Stimulated activated naive CD4-positive, alpha-beta T cell (primary cell): ENCODE measurements at places on chromosomes 11 and 22.

- DNase-seq = no peak
These were observed 2.6 kb upstream of the OR51I1 start for GRCh38 chr11:5443835-5444393.

GRCh38 chr11:79437278-79437980 is 3.4 kb downstream of the TENM4 start:
- DNase-seq = no peak

- DNase-seq = no peak
These were observed 14.5 kb downstream of the SAA1 start for GRCh38 chr11:18280438-18281045.

GRCh38 chr11:75326439-75326810 is 25.0 kb downstream of the ARRB1 start:
- DNase-seq = no peak

DNA sequence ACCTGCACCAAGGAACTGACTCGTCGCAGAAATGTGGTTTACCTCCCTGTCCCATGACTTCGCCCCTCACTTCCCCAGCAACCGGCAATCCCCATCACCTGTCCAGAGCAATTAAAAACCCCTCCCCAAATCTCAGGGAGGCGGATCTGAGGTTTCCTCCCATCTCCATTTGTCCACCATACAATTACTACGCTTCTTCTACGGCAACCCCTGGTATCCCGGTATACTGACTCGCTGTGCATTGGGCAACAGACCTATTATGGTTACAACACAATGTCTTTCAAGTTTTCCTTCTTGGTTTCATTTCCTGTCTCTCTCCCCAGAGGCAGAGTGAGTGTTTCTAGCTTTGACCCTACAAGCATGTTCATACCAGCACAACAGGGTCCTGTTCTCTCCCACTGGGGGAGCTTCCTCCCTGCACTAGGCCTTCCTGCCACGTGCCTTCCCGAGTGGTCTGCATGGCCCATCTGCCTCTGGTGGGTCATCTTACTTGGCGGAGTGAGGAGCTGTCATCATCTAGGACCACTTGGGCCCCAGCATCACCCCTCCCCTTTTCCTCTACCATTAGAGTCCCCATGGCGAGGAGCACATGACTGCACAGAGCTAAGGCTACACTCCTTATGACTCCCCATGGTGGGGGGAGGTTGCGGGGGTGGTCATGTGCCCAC is 30.3 kb upstream of the NAP1L4 start:
- no peak for DNase-seq

DNA sequence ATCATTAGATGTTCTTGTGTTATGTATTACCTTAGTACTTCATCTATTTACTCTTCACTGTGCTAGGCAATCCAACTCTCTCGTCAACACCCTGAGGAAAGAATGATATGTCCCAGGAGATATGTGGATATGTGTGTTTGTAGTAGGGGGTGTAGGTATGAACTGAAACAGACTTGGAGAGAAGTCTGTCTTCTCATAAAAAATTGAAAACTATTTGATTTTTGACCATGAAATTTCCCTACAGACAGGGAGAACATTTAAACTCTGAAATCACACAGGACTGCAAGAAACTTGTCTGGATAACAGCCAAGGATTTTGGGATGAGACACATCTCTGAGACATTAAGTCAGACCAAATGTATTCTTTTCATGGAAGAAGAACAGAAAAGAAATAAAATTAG is 967.0 kb upstream of the FAT3 start:
- DNase-seq = no peak

DNA sequence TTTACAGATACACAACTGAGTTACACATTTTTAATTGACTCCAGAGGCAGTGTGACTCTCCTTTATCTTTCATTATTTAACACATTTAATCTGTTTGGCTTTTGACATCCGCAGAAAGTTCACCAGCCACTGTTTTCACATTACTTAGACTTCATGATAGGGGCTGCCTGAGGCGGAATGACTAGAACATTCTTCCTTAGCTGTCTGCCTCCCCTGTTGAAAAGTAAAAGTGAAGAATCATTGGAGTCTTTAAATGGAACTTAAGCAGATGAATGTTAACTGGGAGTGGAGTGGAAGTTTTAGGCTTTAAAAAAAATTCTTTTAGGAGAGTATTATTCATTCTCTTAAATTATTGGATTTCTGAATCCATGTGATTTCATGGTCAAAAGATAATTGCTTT is 229.2 kb upstream of the MTNR1B start:
- DNase-seq = no peak

DNA sequence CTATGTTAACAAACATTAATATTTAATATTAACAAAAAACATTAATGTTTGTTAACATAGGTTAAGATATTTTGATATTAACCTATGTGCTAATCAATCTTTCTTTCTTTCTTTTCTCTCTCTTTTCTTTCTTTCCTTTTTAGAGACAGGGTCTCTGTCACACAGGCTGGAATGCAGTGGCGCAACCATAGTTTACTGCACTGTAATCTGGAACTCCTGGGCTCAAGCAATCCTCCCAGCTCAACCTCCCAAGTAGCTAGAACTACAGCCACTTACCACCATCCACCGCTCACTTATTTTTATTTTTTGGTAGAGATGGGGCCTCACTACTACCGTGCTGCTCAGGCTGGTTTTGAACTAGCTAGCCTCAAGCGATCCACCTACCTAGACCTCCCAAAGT is 13.2 kb downstream of the SIK3 start:
- DNase-seq = no peak

DNA sequence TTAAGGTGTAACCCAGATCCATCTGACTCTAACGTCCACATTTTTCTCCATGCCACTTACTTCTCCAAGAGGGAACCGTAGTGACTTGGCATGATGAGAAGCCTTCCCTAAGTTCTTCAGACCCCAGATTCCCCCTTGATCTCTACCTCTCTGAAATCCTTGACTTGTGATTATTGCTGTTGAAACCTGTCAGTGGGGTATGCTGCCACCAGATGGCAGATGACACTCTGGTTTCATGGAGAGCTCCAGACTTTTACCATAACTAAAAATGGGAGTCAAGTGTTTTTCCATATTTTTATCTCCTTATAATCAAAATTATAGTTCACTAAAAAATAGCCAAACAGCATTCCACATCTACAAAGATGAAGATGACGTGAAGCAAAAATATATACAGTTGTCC is 504.2 kb downstream of the SOX6 start:
- no peak for DNase-seq

- DNase-seq = no peak
These were observed 72.7 kb downstream of the TRPC6 start for GRCh38 chr11:101511065-101511464.

- no peak for DNase-seq
These were observed 24.5 kb upstream of the GUCY1A2 start for GRCh38 chr11:107042748-107043147.

- no peak for DNase-seq
These were observed 1.7 kb downstream of the MRGPRD start for GRCh38 chr11:68978931-68979594.

DNA sequence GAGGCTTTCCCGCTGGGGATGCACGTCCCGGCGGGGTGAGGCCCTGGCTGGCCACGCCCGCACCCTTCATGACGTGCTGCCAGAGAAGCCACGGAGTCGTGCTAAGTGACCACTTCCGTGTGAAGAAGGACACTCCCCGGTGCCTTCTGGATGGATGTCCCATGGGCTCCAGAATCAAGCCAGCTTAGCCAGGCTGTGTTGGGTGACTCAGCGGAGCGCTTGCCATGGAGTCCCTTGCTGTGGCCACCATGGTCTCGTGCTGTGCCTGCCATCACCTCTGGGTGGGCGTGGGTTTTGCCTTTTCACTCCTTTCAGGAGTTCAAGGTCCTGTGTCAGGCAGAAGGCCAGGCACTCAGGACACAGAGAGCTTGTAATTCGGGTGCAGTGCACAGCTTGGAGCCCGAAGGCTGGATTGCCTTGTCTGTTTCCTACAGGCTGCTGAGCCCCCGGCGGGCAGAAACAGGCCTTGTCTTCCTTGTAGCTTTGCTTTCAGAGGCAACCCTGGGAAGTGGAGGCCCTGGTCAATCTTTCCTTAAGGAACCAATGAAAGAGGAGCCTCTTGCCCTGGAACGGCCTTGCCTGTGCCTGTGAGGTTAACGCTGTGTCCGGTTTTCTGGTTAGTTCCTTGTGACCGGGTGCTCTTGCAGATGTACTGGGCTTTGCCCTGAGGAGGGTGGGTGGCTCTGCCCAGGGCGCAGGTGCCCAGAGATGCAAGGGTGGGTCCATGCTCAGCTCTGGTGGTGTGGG is 268.6 kb downstream of the TBC1D22A start:
- DNase-seq = no peak

DNA sequence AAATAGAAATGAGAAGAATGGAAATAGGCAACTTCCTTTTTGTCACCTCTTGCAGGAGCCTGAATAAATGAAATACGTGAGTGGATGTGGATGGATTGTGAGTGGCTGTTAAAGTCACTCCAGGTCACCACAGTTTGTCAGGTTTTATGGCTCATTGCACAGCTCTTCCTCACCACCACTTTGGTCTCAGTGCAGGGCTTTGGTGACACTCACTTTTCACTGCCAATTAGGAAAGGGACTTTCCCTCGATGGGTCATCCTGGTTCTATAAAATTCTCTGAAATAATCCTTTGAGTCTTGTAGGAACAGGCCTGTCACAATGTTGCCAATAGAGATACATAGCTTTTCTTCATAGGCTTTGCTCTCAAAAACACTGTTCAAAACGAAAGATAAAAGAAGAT is 172.4 kb upstream of the C11orf87 start:
- DNase-seq = no peak

DNA sequence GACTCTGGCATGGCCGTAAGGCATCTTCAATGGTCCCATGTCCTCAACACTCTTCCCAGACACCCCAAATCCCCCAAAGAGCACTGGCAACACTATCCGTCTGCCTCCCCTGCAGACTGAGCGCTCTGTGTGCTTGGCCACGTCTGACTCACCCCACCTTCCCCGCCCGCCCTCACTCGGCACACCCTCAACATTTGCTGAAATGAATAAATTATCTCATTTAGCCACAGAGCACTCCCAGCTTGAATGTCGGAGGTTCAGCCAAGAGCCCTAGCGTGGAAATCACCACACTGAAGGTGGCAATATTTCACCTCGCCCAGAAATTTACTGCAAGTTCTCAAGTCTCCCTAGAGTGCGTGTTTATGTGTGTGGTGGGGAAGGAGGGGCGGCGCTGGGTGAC is 46.6 kb upstream of the TCF20 start:
- DNase-seq = no peak

GRCh38 chr11:134756811-134757540 is 344.9 kb upstream of the B3GAT1 start:
- DNase-seq = no peak

- no peak for DNase-seq
These were observed 33.3 kb downstream of the ANO1 start for GRCh38 chr11:70111269-70112016.

- peak; percentile 26 for DNase-seq
These were observed 36.9 kb downstream of the PTPRJ start for GRCh38 chr11:48017105-48017830.

- DNase-seq = no peak
These were observed 9.2 kb upstream of the OR9Q2 start for GRCh38 chr11:58179648-58180047.

DNA sequence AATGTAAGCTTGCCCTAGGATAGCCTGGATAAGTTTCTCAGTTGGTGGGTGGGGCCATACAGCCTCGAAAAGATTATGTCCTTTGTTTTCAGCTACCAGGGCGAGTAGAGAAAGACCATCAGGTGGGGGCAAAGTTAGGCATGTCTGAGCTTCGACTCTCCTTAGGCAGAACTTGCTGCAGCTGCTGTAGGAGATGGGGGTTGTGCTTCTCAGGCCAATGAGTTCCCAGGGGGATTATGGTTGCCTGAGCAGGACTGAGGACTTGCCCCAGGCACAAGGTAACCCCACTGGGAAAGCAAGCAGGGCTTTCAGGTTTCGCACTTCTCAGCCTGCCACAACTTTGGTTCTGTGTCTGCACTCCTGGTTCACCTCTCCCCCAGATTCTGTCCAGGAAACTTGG is 173.4 kb upstream of the SESN3 start:
- no peak for DNase-seq

DNA sequence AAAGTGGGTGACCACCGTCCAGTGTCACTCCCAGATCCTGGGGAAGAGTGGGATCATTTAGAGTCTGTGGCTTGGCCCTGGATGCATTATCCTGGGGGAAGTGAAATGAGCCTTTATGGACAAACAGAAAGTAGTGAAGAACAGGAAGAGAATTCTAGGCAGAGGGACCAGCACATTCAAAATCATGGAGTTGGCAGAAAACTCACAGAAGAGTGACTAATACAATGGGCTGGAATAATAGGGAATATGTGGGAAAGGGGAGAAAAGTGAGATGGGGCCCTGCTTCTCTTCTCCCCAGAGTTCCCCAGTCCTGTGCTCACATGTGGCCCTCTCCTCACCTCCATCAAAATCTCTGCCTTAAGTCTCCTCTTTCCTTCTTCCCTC is 84.3 kb downstream of the CCDC81 start:
- DNase-seq = no peak

DNA sequence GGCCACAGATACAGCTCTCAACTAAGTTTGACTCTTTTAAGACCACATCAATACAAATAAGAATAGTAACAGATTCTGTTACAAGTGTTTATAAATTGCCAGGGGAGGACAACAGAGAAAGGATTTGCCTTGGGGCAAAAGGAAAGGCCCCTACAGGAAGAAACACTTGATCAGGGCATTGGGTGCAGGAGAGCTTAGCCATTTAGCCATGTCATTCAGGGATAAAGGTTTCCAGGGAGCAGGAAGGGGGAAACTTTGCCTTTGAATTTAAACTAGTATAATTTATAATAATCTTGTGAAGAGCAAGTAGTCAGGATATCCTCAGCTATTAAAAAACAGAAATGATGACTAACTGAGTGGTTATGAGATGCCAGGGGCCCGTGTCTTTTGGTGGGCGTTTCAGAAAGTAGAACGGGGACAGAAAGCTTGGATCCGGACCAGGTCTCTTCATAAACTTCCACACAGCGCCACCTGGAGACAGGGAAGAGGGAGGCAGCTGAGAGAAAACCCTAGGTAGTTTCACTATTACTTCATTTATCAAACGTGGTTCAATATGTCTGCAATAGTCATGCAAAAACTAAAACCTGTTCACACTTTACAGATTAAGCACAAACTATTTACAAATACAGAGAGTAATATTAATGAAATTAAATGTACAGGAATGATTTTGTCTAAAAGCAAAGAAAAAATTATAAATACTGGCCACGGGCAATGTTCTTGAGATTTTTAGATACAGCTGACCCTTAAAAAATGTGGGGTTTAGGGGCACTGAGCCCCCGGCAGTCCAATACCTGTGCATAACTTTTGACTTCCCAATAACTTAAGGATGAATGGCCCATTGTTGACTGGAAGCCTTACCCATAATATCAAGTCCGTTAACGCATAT is 11.0 kb upstream of the SLC5A4 start:
- peak; percentile 10 for DNase-seq

GRCh38 chr11:74478877-74479731 is 11.8 kb upstream of the KCNE3 start:
- no peak for DNase-seq

GRCh38 chr11:6548641-6549040 is 51.6 kb downstream of the DNHD1 start:
- no peak for DNase-seq
